ENCODE measurements at places on chromosomes 12 and 14. TPM values are rescaled to one million over a fixed set of nuclear protein-coding genes. Genes with fewer than 3 reads are reported as not detected.

RAD9B gene
- total RNA-seq: 1.9 TPM

GRCh38 chr12:132566516-132567131, 43.8 kb downstream of the LRCOL1 start:
- no peak for DNase-seq

DNA sequence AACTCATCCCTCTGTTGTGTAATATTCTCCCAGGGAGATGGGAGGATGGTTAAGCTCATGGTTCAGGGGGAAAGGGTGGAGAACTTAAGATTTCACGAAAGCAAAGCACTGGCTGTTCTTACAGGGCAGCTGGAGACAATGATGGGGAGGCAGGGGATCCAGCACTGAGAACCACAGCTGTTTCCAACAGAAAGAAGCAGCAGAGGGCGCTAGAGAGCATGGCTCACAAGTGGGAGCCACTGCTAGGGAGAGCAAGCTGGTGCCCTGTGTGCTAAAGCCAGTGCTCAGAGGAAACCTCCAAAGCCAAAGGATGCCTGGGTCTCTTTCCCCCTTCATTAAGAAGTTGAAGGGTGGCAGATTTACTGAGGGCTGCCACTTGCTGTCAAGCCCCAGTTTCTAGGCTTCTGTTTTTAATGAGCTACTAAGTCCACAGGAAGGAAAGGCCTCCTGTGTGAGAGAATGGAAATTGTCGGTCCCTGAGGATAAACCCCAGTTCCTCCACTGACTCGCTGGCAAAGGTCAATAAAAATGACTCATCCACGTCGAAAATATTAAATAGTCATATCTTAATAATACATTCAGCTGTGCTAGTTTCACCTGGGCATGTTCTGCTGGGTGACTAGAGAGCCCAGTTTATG, 199.7 kb downstream of the ANO2 start:
- no peak for DNase-seq

DNA sequence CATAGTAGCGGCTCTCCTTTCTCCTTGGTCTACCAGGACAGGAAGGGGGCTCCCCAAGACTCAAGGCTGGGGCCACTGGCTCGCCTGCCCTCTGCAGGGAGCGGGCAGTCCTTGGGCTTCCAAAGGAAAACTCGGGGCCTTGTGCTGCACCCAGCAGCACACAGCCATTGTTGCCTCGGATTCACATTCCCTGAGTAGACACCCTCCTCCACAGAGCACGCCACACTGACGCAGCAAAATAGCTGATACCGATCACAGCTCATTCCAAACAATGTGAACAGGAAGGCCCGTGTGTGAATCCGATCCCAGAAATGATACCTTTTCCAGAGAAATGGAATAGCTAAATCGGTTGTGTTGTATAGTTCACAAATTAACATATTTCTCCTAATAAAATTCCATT, 65.1 kb upstream of the DYNC1H1 start:
- no peak for DNase-seq

GRCh38 chr14:91367173-91368171, 50.1 kb downstream of the CCDC88C start:
- DNase-seq: peak; percentile 78

DNA sequence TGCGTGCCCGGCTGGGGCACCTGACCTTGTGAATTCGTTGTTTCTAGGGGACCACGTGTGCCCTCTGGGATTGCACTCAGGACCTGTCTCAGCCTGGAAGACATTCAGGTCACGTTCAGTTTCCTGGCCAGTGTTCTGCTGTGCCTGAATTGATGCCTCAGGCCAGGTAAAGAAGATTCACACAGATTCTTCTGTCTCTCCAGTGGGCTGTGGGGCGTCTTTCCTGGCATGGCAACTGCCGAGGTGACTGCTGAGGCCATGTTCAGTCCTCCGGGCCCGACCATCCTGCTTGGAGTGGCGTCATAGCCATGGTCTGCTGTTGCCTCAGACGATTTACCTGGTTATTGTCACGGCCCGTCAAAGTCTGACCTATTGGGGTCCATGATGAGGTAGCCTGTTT, 13.5 kb downstream of the ZNF605 start:
- no peak for DNase-seq

DNA sequence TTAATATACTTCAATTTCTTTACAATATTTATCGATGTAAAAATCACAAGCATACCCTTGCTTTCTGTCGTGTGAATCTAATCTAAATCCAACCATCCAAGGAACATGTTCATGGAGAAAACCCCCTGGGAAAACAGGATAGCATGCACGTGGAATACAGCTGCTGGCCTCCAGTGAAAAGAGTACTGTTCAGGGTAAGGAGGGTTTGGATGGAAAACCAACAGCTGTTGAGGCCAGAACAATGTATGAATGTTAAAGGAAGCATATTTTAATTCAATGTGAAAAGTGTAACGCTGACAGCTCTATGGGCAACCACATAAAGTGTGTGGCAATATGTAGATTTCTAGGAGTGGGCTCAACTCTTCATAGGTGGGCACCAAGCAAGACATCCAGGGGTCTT, 344.0 kb downstream of the TMEM132D start:
- DNase-seq: no peak

DNA sequence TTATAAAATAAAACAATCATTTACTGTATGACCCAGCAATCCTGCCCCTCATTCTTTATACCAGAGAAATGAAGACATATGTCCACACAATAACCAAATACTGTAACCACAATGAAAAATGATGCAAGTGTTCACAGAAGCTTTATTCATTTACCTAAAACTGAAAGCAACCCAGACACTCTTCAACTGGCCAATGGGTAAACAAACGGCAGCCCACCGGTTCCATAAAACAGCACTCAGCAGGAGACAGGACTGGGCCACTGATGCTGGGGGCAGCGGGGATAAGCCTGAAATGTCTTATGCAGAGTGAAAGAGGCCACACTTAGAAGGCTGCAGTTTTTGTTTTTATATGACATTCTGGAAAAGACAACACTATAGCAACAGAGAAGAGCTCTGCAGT, 15.1 kb downstream of the DDX51 start:
- DNase-seq: no peak

DNA sequence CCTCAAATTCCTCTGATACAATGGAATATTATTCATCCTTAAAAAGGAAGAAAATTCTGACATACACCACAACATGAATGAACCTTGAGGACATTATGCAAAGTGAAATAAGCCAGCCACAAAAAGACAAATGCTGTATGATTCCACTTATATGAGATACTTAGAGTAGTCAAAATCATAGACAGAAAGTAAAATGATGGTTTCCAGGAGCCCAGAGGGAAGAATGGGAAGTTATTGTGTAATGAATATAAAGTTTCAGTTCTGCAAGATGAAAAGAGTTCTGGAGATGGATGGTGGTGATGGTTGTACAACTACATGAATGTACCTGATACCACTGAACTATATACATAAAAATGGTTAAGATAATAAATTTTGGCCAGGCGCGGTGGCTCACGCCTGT, 18.3 kb downstream of the VWF start:
- DNase-seq: no peak

- peak; percentile 31 for DNase-seq
Measured at GRCh38 chr12:130761537-130762318, 45.6 kb upstream of the RIMBP2 start.

GRCh38 chr12:124742678-124743077, 121.0 kb downstream of the SCARB1 start:
- DNase-seq: no peak

- peak; percentile 32 for DNase-seq
Measured at GRCh38 chr14:20624495-20625070, 16.9 kb downstream of the OR6S1 start.

- DNase-seq: no peak
Measured at GRCh38 chr12:69173368-69173767, 66.0 kb upstream of the CPSF6 start.

GRCh38 chr12:86931714-86932113, 675.5 kb upstream of the MGAT4C start:
- no peak for DNase-seq

- DNase-seq: no peak
Measured at GRCh38 chr14:36111822-36112583, 64.5 kb downstream of the PTCSC3 start.

GRCh38 chr12:129101816-129102215, 248.5 kb downstream of the GLT1D1 start:
- no peak for DNase-seq

P2RX7 gene
- total RNA-seq: 4.3 TPM

DNA sequence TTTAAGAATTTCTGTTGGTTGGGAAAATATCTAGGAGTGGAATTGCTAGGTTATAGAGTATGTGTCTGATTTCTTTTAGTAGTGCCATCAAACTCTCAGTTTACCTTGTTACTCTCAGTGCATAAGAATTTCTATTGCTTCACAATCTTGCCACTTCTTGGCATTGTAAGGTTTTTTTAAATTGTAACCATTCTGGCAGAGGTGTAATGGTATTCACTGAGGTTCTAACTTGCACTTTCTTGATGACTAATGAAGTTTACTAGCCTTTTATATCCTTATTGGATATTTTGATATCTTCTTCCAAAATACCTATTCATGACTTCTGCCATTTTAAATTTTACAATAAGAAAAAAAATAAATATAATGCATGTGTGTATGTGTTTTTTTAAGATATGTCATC, 478.0 kb downstream of the NAV3 start:
- DNase-seq: no peak

SLC6A12 gene
- 0.37 TPM for total RNA-seq

GRCh38 chr14:24774187-24774915, 140.4 kb upstream of the GZMB start:
- no peak for DNase-seq

AKAP5 gene
- total RNA-seq: 3.1 TPM

GRCh38 chr12:47995981-47996401, 8.3 kb downstream of the COL2A1 start:
- DNase-seq: no peak

ZNF839 gene
- total RNA-seq: 12.9 TPM

DNA sequence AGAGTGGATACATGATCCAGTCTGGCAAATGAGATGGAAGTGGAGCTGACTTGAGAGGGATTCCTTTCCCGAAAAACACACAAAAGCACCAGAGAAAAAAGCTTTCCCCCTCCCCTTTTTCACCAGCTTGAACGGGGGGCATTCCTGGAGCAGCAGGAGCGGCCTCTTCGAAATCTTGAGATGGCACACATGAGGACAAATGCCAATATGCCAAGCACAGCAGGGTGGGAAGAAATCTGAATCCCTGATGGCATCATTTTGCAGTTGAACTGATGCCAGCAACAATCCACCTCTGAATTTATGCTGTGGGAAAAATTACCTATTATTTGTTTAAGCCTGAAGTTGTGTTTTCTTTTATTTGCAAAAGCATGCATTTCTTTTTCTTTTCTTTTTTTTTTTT, 29.7 kb upstream of the BICD1 start:
- DNase-seq: no peak

DNA sequence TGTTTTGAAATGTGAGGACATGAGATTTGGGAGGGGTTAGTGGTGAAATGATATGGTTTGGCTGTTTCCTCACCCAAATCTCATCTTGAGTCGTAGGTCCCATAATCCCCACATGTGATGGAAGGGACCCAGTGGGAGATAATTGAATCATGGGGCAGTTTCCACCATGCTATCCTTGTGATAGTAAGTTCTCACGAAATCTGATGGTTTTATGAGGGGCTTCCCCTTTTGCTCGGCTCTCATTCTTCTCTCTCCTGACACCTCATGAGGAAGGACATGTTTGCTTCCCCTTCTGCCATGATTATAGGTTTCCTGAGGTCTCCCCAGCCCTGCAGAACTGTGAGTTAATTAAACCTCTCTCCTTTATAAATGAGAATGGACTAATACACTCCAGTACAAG, 18.0 kb downstream of the GALNT6 start:
- DNase-seq: no peak

DNA sequence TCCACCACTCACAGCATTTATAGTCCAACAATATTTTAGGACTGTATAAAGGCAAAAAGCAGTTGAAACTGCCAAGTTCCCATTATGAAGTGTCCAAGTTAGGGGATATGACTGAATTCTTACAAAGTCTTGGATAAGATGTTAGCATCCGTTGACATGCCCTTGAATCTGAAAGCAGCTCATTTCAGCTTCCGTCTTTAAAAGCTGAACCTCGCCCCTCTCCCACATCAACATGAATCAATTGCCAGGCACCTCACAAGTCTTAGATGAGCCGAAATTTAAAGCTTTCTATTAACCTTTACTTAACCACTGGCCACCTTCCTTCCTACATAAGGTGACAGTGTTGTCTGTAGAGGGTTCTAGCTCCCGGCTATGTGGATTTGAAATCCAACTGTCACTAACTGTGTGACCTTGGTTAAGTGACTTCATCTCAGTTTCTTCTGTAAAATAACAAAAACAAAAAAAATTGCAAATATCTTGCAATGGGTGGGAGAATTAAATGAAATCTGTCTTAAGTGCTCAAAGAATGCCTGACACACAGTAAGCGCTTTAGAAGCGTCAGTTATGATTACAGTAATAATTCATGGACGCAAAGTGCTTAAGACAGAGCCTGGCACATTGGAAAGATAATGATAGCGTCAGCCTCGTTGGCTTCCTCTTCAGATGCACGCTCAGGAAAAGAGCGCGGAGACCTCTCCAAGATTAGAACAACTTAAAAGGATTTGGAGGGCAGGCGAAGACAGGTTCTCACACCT, 1.2 kb downstream of the PPP1CC start:
- DNase-seq: no peak

RASSF8 gene
- total RNA-seq: 0.31 TPM

GRCh38 chr12:88334271-88334670, 192.2 kb downstream of the TMTC3 start:
- no peak for DNase-seq

GRCh38 chr12:71566655-71567054, 97.0 kb downstream of the ZFC3H1 start:
- no peak for DNase-seq

GRCh38 chr14:59376686-59377085, 88.5 kb downstream of the GPR135 start:
- no peak for DNase-seq

All from CD8-positive, alpha-beta memory T cell (primary cell).